ENCODE measurements at places on chromosomes 7 and 10.

- DNase-seq: no peak
Measured at GRCh38 chr10:23293973-23294590, 50.5 kb downstream of the C10orf67 start.

- DNase-seq: no peak
Measured at GRCh38 chr7:69622960-69623359, 24.7 kb downstream of the AUTS2 start.

DNA sequence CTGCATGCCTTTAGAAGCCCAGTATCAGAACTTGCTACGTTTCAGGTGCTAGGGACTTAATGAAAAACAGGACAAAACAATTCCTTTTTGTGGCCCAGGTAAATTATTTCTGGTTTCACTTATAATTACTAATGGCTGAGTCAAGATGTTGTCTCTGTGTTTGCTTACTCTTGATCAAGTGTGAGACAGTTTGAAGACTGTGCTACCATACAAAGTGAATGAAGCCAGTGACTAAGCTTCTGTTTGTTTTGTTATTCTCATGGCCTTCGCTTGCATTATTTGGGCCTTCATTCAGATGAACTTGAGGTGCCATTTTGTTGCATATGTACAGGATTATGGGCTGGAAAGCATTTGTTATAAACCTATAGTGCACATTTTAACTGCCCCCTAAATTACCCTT, 17.9 kb downstream of the SMNDC1 start:
- no peak for DNase-seq

- DNase-seq: no peak
Measured at GRCh38 chr7:109256762-109257560, 687.3 kb downstream of the DNAJB9 start.

DNA sequence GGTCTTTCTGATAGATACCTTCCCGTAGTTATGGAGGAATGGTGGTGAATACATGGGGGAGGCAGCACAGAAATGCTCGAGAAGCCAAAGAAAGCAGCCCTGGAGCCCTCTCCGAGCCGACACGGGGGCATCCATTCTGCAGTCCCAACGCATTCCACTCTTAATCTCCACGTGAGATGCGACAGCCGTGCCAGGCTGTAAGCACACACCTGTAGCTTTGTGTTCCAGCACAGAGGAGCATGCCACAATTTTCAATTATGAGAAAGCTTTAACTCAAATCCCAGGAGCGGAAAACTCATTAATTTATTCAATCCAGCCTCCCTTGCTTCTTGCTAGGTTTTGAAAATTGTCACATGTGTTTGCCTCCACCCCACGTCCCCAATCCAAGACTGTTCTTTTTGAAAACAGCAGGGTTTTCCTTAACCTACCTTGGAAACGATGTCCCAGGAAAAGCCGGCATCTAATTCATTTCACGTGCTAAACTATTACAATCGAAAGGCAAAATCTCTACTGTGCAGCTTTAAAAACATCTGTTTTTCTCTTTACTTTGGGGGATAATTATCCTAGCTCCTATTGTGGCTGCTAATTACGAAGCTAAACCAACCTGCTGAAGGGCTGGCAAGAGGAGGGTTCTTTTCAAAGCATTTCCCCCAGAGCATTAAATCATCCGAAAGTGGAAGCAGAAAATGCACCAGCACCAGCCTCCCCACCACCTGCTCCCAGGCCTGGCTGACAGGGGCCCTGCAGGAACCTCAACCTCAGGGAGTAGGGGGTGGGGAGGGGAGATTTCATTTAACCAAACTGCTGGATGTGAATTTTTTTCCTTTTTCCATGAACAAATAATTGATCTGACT, 56.0 kb upstream of the CHST15 start:
- no peak for DNase-seq

- DNase-seq: peak; percentile 25
Measured at GRCh38 chr7:134458341-134458805, 527 bp downstream of the AKR1B1 start.

DNA sequence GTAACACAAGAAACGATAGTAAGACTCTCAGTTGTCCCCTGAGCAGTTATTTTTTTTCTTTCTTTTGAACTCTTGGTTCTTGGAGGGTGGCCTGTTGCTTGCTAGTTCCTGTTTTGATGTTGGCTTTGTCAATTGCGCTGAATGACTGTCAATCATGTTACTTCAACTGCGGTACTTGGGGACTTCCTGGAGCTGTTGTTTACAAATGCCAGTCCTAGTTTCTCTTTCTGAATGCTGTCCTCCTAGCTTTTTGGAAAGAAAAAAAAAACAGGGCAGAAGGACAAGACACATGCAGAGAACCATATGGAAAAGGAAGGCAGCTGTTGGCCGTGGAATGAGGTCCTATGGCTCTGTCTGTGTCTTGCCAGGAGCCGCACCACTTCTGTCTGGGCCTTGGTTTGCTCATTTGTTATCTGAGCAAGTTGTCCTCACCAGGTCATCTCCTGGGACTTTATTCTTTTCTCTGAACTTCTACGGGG, 7.0 kb upstream of the PDCD4 start:
- DNase-seq: no peak

DNA sequence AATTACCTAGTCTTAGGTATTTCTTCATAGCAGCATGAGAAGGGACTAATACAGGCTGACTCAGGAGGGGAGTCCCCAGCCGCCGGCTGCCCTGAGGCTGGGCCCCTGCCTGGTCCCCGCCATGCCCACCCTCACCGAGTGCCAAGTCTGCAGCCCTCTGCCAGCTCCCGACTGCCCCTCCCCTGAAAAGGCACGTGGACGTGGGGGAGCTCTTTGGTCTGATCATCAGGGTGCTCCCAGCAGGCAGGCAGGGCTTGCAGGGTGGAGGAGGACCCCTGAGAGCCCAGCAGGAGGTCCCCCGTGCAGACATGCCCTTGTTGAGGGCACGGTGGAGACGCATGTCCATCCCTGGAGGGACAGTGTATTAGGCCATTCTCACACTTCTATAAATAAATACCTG, 110.9 kb downstream of the UNCX start:
- no peak for DNase-seq

- DNase-seq: no peak
Measured at GRCh38 chr7:5322621-5323410, 40.1 kb downstream of the SLC29A4 start.

- DNase-seq: peak; percentile 80
Measured at GRCh38 chr10:13327534-13327933, 20.6 kb downstream of the SEPHS1 start.

GRCh38 chr10:63128443-63128842, 4.7 kb upstream of the NRBF2 start:
- DNase-seq: no peak

- peak; percentile 61 for DNase-seq
Measured at GRCh38 chr7:99729486-99730237, 5.3 kb downstream of the CYP3A7 start.

DNA sequence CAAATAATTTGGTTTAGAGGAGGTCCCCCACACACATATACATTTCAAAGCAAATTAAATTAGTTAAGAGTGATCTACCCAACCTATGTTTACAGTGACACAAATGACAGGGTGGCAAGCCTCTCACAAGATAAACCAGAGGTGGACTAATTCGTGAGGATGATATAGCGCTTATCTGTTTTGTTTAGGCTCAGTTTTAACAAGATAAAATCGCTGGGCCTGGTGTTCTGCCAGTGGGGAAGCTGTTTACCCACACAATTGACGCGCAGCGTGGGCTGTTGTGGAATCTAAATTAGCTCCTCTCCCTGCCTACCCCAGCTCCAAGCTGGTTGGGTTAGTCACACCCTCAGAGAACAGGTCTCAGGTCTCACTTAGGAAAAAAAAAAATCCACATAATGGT, 16.7 kb upstream of the PLXNA4 start:
- no peak for DNase-seq

DNA sequence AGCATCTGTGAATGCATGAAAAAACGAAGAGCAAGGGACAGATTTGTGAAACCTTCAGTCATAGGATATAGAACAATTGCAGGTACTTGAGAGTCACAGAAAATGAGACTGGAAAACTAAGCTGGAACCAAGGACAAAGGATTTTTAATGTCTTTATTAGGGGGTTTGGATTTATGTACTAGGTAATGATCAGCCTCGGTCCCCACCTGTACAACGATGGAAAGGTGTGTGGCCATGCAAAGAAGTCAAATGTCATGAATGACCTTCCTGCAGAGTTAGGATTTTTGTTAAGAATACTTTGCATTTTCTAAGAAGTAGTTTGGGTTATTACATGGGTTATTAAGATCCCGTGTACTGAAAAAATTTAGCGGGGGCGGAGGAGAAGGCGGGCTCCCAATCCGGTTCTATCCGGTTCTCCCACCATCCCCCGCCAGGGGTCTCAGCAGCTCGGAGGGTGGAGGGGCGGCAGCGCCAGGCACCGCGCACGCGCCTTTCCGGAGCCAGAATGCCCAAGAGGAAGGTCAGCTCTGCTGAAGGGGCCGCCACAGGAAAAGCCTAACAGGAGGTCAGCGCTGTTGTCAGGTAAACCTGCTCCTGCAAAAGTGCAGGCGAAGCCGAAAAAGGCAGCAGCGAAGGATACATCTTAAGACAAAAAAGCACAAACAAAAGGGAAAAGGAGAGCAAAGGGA, 327.5 kb upstream of the PLXDC2 start:
- DNase-seq: no peak

DNA sequence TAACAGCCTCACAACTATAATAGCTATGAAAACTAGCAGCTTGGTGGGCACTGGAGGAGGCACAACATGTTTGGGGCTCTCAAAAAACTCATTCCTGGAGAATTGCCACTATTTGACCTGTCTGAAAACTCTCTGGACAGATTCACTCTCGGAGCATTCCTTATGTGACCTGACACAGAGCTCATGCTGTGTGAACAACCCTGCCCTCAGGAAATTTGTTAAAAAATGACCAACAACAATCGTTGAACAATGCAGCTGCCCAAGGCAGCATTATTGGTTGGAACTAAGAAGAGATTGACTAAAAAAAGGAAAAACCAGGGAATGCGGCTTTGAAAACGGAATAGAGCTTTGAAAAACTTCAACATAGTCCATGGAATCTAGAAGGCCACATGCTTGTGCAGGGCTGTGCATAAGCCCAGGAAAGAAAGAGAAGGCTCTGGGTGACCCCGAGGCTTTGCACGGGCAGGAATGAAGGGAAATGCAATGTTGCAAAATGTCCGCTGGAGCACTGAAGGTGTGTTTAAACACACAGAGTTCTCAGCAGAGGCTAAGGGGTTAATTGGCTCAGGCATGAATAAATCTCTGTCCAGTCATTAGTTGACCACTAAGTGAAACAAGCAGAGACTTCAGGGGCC, 52.8 kb downstream of the NAMPT start:
- no peak for DNase-seq

- DNase-seq: no peak
Measured at GRCh38 chr7:47455872-47456185, 126.1 kb downstream of the TNS3 start.

DNA sequence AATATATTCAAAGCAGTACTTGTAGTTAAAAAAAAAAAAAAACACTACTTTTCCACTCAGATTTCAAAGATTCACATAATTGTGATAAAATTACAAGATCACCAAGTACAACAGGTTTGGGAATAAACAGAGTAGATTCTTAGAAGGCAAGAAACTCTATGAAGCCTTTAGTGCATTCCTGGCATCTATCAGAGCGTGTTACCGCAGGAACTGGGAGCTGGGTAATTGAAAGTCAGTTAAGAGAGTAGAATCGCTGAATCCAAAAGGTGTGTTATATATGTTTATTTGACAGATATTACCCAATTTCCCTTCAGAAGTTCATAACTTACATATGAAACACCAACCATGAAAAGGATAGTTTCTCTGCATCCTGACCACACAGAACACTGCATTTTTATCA, 159.2 kb upstream of the PLXNA4 start:
- no peak for DNase-seq

GRCh38 chr10:79060641-79061255, 8.0 kb upstream of the ZMIZ1 start:
- no peak for DNase-seq

DNA sequence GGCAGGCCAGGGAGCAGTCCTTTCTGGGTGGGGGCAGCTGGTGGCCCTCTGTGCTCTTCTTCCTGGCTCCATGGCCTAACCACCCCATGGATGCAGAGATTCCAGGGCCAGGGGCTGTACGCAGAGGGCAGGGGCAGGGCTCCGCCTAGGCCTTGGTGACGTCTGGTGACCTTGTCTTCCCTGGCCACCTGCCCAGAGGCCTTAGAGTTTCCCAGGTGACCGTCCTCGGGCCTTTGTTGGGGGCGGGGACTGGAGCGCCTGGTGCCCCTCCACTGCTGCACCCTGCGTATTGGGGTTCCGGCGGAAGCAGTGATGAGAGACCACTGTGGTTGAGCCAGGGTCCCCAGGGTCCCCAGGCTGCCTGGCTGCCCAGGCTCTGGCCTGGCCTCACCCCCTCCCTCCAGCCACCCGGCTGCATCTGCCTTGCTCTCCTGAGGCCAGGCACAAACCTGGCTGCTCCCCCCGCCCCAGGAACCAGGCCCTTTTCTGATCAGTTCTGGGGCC, 10.3 kb downstream of the PWWP2B start:
- DNase-seq: no peak

- DNase-seq: no peak
Measured at GRCh38 chr10:17428351-17429097, 25.9 kb downstream of the ST8SIA6 start.

- no peak for DNase-seq
Measured at GRCh38 chr10:133276435-133277201, at the start of gene ADAM8. ADAM8 (minus strand) TSS chr10:133276868; CDS start chr10:133276817, 51 bp downstream.

- DNase-seq: no peak
Measured at GRCh38 chr7:48703466-48703865, 220.9 kb upstream of the CDC14C start.

- no peak for DNase-seq
Measured at GRCh38 chr7:21568762-21569161, 25.9 kb downstream of the DNAH11 start.

- no peak for DNase-seq
Measured at GRCh38 chr10:6208799-6209235, 6.1 kb downstream of the PFKFB3 start.

DNA sequence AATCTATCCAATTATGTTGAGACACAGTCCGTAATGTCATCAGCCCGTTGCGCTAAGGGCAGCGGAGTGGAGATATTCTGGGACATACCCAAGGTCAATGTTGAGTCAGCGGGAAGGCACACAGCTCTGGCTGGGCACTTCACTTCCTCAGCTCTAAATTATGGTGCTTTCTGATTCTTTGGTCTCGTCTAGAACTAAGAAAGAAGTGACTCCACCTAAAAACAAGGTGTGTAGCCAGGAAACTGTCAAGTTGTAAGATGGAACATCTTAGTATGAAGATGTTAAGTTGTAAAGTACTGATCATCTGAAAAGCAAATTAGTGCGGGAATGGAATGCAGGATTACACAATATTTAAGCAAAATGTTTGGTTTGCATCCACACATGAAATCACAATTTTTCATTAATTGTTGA, 43.1 kb downstream of the BAIAP2L1 start:
- DNase-seq: no peak

GRCh38 chr10:69558559-69558958, 14.7 kb downstream of the NEUROG3 start:
- no peak for DNase-seq
